ENCODE measurements at places on chromosomes 1 and 21. TPM values are rescaled to one million over a fixed set of nuclear protein-coding genes. Genes with fewer than 3 reads are reported as not detected.

- no peak overlapping the region for H3K4me3 ChIP-seq
- no peaks in the 10 kb centered on the region for H3K36me3 ChIP-seq
- no peak for DNase-seq
- no peaks in the 10 kb centered on the region for H3K4me1 ChIP-seq
- H3K27me3 ChIP-seq = no peaks in the 10 kb centered on the region
Observed at GRCh38 chr1:202319381-202320080, 22.2 kb downstream of the UBE2T start.

GRCh38 chr1:238488401-238488800 lies 597.7 kb upstream of the ZP4 start:
- DNase-seq = no peak
- no peaks in the 10 kb centered on the region for H3K4me1 ChIP-seq
- H3K27me3 ChIP-seq = no peaks in the 10 kb centered on the region
- H3K4me3 ChIP-seq = no peak overlapping the region

DNA sequence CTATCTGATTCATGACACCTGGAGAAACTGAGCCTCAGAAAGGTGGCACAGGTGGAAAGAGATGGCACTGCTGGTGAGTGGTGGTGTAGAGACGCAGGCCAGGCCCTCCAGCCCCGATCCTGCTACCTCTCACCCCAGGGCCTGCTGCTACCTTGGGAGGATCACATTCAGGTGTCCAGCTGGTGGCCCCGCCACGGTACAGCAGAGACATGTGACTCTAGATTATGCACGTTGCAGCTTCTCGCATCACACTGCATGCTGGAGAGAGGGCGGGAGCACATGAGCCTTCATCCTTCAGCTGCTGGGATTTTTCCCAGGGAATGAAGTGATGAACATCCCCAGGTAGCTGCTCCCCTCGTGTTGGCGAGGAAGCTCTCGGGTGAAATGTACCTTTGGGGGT lies 32.9 kb downstream of the KAZN start:
- no peak for DNase-seq
- no peaks in the 10 kb centered on the region for H3K36me3 ChIP-seq
- H3K27me3 ChIP-seq = no peaks in the 10 kb centered on the region
- no peak overlapping the region for H3K27ac ChIP-seq
- H3K4me3 ChIP-seq = no peak overlapping the region
- no peaks in the 10 kb centered on the region for H3K4me1 ChIP-seq

DNA sequence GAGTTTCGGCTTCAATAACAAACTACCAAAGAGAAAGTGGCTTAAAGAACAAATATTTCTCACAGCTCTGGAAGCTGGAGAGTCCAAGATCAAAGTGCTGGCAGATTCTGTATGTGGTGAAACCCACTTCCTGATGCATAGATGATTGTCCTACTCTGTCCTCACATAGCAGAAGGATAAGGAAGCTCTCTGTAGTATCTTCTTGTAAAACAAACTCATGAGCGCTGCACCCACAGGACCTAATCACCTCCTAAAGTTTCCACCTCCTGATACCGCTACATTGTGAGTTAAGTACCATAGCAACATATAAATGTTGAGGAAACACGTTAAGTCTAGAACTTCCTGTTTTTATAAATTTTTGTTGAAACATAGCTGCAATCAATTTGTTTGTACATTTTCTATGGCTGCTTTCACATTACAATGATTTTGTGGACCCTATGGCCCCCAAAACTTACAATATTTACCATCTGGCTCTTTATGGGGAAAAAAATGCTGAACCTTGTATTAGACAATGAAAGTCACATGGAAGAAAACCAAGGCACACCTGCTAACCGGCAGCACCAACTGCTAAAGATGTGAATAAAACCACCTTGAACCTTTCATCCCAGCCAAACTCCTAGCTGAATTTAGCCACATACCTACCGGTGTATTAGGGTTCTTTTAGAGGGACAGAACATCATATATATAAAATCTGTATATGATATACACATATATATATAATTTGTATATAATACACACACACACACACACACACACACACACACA lies 1423.4 kb downstream of the NCAM2 start:
- DNase-seq = no peak
- no peaks in the 10 kb centered on the region for H3K36me3 ChIP-seq
- no peak overlapping the region for H3K4me3 ChIP-seq
- no peaks in the 10 kb centered on the region for H3K4me1 ChIP-seq

- no peaks in the 10 kb centered on the region for H3K4me1 ChIP-seq
- no peak overlapping the region for H3K27ac ChIP-seq
- H3K27me3 ChIP-seq = no peaks in the 10 kb centered on the region
- no peak for DNase-seq
- no peaks in the 10 kb centered on the region for H3K36me3 ChIP-seq
Observed at GRCh38 chr1:217191441-217191840, 439.4 kb downstream of the GPATCH2 start.

- no peaks in the 10 kb centered on the region for H3K27me3 ChIP-seq
- no peak for DNase-seq
- H3K4me3 ChIP-seq = no peak overlapping the region
- H3K27ac ChIP-seq = no peak overlapping the region
Observed at GRCh38 chr1:93960641-93961147, 51.5 kb upstream of the GCLM start.

GRCh38 chr1:248924696-248925532 lies 18.9 kb downstream of the PGBD2 start:
- peaks cover 7% of the 10 kb centered on the region for H3K4me1 ChIP-seq
- H3K27me3 ChIP-seq = no peaks in the 10 kb centered on the region
- no peak for DNase-seq
- no peak overlapping the region for H3K4me3 ChIP-seq
- H3K27ac ChIP-seq = no peak overlapping the region

GRCh38 chr1:147494998-147495580 lies 46.2 kb upstream of the BCL9 start:
- no peaks in the 10 kb centered on the region for H3K27me3 ChIP-seq
- no peak overlapping the region for H3K27ac ChIP-seq
- peaks cover 5% of the 10 kb centered on the region for H3K4me1 ChIP-seq
- H3K36me3 ChIP-seq = no peaks in the 10 kb centered on the region
- no peak overlapping the region for H3K4me3 ChIP-seq
- peak; percentile 69 for DNase-seq

DNA sequence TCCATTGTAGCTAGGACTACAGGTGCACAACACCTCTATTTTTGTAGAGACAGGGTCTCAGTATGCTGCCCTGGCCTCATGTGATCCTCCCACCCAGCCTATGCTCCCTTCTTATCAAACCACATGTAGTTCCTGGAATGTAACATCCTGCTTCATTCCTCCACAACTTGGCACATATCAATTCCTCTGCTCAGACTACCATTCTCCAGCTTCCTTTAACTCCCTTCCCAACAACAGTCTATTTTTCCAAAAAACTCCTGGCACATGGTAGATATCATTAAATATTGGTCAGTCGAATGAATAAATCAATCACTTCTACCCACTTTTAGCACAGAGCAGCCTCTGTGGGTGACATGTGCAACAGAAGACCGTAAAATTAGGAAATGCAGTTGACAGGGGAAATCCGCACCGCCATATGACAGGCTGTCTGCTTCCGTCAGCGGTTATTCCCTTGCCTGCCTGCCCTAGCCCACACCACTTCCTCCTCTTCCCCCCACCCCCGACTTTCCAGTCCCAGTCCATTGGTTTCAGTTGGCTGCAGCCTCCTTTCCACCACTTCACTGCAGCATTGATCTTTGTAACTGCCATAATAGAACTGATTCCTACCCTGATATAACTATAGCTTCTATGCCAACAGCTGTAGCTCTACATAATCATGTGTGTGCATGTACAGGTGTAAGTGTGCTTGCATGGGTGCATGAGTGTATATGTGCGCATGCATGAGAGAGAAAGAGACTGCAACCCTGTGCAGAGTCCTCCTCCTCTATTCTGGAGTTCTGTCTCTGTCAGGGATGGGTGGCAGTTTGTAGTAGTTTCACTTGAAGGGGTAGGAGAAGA lies 6.8 kb upstream of the AKR1A1 start:
- peak; percentile 78 for DNase-seq
- no peaks in the 10 kb centered on the region for H3K36me3 ChIP-seq
- H3K27me3 ChIP-seq = no peaks in the 10 kb centered on the region
- peaks cover 29% of the 10 kb centered on the region for H3K4me1 ChIP-seq

- peak overlapping the region; percentile 98 for H3K27ac ChIP-seq
- no peaks in the 10 kb centered on the region for H3K27me3 ChIP-seq
- peaks cover 17% of the 10 kb centered on the region for H3K36me3 ChIP-seq
- peak; percentile 89 for DNase-seq
Observed at GRCh38 chr21:38804789-38805327, 871 bp upstream of the ETS2 start.

DNA sequence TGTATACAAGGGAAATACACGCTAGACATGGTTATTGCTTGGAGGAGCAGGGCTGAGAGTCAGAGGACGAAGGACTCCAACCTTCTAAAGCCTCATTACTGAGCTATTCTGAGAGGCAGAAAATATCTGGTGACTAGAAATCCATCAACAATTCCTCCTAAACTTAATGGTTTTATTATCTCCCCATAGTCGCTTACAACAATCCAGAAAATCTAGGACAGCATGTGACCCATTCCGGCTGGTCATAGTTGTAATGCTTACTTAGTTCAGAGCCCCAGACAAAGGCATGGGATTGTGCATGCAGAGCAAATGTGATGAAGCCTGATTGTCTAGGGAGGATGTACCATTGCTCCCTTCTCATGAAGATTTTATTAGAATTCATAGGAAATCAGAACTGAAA lies 114.5 kb upstream of the PLXNA2 start:
- H3K27me3 ChIP-seq = no peaks in the 10 kb centered on the region
- no peak for DNase-seq
- H3K27ac ChIP-seq = no peak overlapping the region
- no peaks in the 10 kb centered on the region for H3K36me3 ChIP-seq
- H3K4me1 ChIP-seq = no peaks in the 10 kb centered on the region
- H3K4me3 ChIP-seq = no peak overlapping the region

- peaks cover 40% of the 10 kb centered on the region for H3K27me3 ChIP-seq
- H3K27ac ChIP-seq = no peak overlapping the region
- DNase-seq = no peak
- H3K4me1 ChIP-seq = no peaks in the 10 kb centered on the region
- no peak overlapping the region for H3K4me3 ChIP-seq
- H3K36me3 ChIP-seq = no peaks in the 10 kb centered on the region
Observed at GRCh38 chr1:53681351-53681976, 57.5 kb downstream of the GLIS1 start.

GRCh38 chr1:156586323-156586722 lies 5.3 kb upstream of the NAXE start:
- no peak overlapping the region for H3K4me3 ChIP-seq
- DNase-seq = no peak
- H3K36me3 ChIP-seq = no peaks in the 10 kb centered on the region
- H3K27me3 ChIP-seq = no peaks in the 10 kb centered on the region
- H3K4me1 ChIP-seq = peaks cover 5% of the 10 kb centered on the region

GRCh38 chr1:150765296-150765976 lies at the start of gene CTSS:
CTSS (minus strand) TSS chr1:150765778; CDS start chr1:150764763, 1,015 bp downstream.
- H3K36me3 ChIP-seq = no peaks in the 10 kb centered on the region
- no peaks in the 10 kb centered on the region for H3K27me3 ChIP-seq
- peak within 1 kb of the TSS; percentile 55 for H3K4me3 ChIP-seq
- peak within 1 kb of the TSS; percentile 88 for H3K27ac ChIP-seq

GRCh38 chr1:98893371-98893770 lies 111.3 kb downstream of the PLPPR5 start:
- no peaks in the 10 kb centered on the region for H3K36me3 ChIP-seq
- H3K4me1 ChIP-seq = no peaks in the 10 kb centered on the region
- no peak overlapping the region for H3K27ac ChIP-seq
- H3K4me3 ChIP-seq = no peak overlapping the region

DNA sequence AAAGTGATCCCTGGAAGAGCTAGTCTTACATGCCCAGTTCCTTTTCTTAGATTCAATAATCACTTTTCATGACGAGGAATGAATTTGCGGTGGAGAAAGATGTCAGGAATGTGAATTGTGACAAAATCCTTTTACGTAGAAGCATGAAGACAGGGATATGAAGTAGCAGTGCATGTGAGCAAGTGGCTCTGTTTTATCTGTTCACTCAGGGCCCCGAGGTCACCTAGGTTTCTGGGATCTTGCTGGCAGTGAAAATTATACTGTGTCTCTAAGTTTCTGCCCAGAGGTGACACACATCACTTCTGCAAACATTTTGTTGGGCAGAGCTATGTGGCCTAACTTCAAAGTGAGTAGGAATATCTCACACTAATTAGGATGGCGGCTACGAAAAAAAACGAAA lies 79.3 kb downstream of the USP25 start:
- H3K27me3 ChIP-seq = no peaks in the 10 kb centered on the region
- H3K36me3 ChIP-seq = peaks cover 31% of the 10 kb centered on the region
- no peak for DNase-seq
- no peaks in the 10 kb centered on the region for H3K4me1 ChIP-seq
- H3K27ac ChIP-seq = no peak overlapping the region

DNA sequence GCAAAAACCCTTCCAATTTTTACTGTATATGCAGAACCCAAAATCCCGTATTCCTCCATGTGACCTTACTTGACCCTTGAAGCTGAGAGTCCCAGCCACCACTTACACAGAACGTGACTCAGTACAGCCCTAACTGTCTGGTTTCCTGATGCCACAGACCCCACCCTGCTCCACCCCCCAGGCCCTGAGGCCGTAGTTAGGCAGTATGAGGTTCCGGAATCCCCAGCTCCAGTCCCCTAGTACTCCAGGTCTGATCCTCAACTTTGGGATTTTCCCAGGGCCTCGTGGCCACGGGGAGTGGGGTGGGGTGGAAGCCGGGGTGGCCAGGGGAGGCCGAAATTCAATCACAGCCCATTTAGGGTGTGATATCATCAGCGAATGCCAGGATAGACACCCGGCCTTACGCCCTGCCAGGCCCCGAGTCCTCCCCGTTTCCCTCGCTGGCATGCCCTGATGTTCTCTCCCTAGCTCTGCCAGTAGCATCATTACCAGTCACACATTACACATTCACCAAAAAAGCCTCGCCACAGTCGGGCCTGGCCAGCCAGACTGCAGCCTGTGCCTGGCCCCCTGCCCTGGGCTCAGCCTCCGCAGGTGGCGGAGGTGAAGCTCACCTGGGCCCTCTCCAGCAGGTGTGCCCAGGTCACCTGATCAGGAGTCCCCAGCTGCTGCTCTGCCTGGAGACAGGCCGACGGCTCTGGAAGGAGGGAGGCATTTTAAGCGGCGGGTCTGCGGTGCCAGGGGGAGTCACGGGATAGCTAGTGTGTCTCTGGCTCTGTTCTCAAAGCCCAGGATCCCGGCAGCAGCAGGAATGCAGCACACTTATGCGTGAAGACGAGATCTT lies 70.8 kb downstream of the SCCPDH start:
- H3K27ac ChIP-seq = no peak overlapping the region
- no peak for DNase-seq
- no peak overlapping the region for H3K4me3 ChIP-seq
- H3K36me3 ChIP-seq = no peaks in the 10 kb centered on the region
- no peaks in the 10 kb centered on the region for H3K4me1 ChIP-seq

GRCh38 chr1:156244712-156245111 lies 2.7 kb downstream of the BGLAP start:
- peaks cover 11% of the 10 kb centered on the region for H3K27me3 ChIP-seq
- no peak overlapping the region for H3K27ac ChIP-seq
- DNase-seq = no peak
- H3K4me1 ChIP-seq = peaks cover 27% of the 10 kb centered on the region

The TAGLN2 gene
- total RNA-seq = 451 TPM

The ETNK2 gene
- total RNA-seq = 4.5 TPM

The FYB2 gene
- 3.8 TPM for total RNA-seq

Measured in lower lobe of right lung (tissue), 2 donors.